Umbilical cord (tissue), 2 donors: ENCODE measurements at places on chromosomes 2 and 18.
A peak's percentile ranks its signal among the peaks of the same experiment; 100 is the strongest.

DNA sequence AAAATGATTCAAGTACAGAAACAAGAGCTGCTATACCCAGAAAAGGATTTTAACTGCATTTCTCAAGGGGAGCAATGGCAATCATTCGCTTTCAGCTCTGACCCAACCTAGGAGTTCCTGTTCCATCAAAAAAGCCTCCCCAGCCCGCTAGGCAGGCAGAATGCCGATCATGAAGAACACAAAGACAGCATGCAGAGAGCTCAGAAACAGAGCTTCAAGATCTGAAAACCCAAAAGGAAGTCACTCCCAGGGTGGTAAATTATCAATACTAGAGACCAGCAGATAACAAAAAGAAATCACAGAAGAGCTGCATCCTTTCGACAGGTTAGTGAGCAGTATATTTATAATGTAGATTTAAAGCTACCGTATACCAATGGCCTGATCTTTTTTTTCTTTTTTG lies 84.8 kb upstream of the CRIM1 start:
- no peak for DNase-seq

DNA sequence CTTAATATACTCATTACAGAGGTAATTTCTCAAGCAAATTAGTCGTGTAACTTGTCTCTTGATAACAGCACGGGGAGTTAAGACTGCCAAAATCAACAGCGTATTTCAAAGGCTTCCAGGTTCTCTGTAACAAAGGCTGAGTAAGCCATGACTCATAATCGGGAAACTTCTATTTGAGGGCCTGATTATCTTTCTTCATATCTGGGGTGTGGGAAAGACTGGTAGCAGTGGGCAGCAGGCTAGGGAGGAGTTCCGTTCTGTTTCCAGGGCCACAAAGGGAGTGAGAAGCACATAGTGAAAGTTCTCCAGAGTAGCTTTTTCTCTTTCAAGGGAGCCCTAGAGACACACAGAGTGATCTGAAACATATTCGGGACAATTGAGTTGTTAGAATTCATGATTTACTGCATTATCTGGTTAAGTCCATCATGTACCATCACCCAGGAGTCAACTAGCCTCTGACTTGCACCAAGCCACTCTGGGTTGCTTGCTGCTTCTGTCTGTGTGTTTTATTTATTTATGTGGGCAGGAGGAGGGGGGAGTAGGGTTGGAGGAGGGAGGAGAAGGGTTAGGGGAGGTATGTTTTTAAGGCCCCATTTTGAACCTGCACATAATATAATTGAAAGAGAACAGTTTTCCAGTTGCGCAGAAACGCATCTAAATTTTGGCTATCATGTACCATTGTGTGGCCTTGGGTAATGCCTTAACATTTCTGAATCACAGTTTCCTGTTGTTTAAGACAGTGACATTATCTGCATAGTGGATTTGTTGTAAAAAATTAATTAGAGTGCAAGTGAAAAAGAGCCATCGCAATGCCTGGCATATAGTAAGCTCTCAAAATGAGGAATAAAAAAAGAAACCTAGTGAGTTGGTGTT lies 80.5 kb upstream of the ITPRID2 start:
- DNase-seq = peak; percentile 81

GRCh38 chr2:221225752-221226151 lies 346.4 kb downstream of the EPHA4 start:
- no peak for DNase-seq

DNA sequence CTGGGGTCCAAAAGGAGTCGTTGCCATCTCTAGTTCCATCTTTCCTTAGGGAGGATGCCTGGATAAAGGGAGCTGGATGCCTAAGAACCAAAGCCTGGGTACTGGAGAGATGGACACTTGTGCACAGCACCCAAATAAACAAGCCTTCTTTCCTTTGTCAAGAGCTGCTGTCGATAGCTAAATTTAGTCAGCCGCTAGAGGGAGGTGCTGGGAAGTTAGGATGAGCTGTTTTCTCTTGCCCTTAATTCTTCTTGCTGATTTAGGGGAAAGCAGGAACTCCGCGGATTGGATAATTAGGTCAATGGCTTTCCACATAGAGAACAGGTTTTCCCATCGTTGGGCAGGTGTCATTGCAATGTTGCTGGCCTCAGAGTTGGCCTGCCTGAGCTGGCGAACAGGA lies 30.9 kb upstream of the SERPINB12 start:
- DNase-seq = peak; percentile 32

DNA sequence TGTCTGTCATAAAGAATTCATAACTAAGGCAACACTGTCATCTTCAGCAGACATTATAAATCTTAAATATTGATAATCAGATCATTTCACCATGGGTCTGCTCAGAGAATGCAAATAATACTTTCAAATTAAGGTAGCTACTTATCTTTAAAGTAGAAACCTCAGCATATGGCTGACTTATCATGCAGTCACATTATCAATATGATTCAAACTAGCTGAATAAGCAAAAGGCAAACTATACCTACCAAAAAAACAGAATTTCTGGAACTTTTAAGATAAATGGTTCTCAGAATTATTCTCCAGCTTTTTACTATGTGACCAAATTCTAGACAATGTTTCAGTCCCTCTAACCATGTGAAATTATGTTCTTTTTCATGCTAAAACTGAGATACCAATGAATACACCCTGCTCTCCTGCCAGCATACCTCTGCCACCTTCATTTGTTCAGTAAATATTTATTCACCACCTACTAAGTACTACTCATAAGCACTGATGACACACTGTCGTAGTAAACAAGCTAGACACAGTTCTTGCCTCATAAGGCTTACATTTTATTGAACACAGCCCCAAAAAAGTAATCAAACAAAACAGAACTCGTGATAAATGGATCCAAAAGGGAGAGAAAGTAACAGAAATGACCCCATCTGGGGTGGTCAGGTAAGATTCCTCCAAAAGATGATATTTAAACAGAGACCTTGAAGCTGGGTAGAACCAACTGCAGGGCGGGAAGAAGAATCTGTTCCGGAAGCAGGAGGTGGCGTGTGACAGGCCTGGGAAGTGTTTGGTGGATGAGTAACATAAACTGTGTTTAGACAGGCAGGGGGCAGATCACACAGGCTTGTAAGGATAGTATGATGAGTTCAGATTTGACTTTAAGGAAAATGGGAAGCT lies 17.7 kb downstream of the SPIRE1 start:
- DNase-seq = no peak

DNA sequence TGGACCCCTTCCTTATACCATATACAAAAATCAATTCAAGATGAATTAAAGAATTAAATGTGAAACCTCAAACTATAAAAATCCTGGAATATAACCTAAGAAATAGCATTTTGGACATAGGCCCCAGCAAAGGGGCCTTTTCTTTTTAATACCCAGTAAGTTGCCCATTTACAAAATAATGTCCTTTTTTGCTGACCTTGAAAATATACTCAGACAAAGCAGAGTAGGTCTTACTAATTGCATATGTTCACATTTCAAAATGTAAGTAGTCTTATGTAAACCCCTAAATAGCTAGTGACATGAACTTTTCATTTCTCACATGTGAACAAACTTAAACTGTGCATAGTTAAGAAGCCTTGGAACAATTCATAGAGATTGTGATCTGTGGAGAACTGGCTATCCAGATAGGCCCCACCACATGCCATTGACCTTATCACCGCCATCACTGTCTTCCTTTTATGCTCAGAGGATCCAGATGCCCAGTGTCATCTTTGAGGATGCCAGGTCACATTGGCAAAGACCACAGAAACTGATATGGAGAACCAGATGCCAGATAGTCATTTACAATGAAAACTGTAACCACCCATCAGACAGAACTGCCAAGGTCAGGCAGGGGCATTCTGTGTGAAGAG lies 282.4 kb upstream of the RAB12 start:
- DNase-seq = no peak

GRCh38 chr2:102051692-102052277 lies 60.0 kb downstream of the IL1R2 start:
- no peak for DNase-seq

DNA sequence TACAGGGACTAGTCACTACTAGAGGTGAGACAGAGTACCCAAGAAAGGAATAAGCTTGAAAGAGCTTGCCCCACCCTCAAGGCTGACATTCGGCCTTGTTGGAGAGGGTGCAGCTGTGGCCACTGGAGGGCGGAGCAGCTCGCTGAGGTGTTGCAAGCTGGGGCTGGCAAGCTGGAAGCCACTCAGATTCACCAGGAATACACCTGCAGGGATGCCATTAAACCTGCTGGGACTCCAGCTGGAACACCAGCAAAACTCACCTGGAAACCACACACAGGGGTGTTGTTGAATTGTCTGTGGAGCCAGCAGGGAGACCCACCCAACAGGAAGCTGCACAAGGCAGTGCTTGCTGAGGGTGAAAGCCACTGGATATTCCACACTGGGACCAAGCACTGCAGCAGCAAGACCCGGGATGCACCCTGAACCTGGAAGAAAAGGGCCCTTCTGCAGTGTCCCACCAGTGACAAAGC lies 26.1 kb downstream of the KCTD18 start:
- no peak for DNase-seq

GRCh38 chr18:54235871-54236270 lies 11.4 kb upstream of the MBD2 start:
- no peak for DNase-seq

- no peak for DNase-seq
Observed at GRCh38 chr18:35736696-35737095, 155.2 kb downstream of the GALNT1 start.

DNA sequence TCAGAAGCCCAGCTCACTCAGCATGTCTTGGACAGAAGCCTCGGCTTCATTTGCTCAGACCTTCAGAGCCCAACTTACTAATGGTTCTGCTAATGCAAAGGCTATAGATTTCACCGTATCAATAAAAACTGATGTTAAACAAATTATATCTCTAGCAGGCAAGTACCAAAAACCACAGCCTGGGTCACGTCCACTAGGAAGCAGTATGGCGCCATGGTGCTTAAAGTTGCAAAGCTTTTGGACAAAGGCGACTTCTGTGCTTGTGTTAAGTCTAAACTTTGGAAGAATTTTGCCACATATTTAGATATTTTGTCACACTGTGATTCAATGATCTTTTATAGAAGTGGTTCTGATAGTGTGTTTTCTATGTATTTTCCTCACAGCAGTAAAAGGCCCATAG lies 276.8 kb upstream of the PARD3B start:
- no peak for DNase-seq

DNA sequence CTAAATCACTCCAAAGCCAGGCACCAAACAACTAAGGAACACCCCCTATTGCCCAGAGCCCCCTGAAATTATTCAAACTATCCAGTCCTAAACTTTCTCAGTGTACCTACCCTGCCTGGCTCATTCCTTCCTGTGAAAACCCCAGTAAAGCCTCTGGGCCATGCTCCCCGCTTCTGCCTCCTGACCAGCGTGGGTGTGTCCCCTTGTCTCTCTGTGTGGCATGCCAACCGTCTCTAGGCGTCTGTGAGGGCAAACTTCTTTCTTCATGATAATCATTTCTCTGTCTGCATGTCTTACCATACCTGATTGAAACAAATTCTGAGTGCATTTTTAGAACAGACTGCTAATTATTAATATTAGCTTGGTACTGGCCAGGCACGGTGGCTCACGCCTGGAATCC lies 109.0 kb upstream of the MSH2 start:
- DNase-seq = no peak

- DNase-seq = no peak
Observed at GRCh38 chr2:27946530-27947060, 56.1 kb downstream of the BABAM2 start.

GRCh38 chr2:82781176-82781915 lies 1677.7 kb downstream of the SUCLG1 start:
- no peak for DNase-seq

GRCh38 chr2:43458014-43458628 lies 137.7 kb downstream of the THADA start:
- DNase-seq = no peak

- DNase-seq = no peak
Observed at GRCh38 chr2:115542331-115542730, 1099.9 kb downstream of the DPP10 start.

DNA sequence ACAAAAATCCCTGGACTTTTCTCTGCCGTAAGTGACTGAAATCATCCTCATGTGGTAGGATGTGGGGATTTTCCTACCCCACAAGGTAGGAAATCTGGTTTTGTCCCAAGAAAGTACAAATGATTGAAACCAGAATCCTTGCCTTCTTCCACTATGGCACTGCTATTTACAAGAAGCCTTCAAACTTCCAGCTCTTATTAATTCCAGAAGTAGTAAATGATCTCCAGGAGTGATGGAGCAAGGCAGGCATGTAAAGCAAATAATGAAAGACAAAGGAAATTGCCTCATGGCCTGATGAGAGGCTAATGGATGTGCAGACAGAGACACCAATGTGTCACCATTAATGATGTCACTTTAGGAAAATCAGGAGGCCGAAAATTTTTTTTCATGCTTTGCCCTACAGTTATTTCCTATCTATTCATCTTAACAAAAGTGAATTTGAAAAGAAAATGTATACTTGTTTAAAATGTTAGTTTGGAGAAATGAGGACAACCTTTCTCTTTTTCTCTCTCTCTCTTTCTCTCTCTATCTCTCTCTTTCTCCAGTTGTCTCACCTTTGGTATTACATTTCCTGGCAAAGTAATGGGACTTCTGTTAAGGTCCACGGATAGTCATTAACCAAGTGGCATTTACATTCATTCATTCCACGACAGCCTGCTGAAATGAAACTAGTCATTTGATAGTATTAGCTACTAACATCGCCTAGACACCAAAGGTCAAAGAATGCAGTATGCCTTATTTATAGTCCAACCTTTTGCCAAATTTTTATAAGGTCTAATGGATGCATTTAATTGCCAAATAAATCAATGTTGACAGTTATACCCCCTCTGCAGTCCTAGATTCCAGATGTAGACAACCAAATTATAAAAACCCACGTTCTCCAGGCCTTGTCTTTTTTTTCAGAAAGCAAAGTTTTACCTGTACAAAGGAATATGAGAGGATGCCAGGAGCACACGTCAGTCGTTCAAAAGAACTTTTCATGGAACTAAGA lies 5.0 kb upstream of the EVA1A start:
- no peak for DNase-seq

- DNase-seq = no peak
Observed at GRCh38 chr18:48992133-48992532, 41.4 kb upstream of the SMAD7 start.

GRCh38 chr2:71064754-71065621 lies 3.5 kb upstream of the NAGK start:
- DNase-seq = peak; percentile 45

GRCh38 chr2:51650769-51651168 lies 618.8 kb upstream of the NRXN1 start:
- no peak for DNase-seq
